ENCODE measurements at places on chromosomes 2 and 18. TPM values are rescaled to one million over a fixed set of nuclear protein-coding genes. Genes with fewer than 3 reads are reported as not detected.
A peak's percentile ranks its signal among the peaks of the same experiment; 100 is the strongest.

DNA sequence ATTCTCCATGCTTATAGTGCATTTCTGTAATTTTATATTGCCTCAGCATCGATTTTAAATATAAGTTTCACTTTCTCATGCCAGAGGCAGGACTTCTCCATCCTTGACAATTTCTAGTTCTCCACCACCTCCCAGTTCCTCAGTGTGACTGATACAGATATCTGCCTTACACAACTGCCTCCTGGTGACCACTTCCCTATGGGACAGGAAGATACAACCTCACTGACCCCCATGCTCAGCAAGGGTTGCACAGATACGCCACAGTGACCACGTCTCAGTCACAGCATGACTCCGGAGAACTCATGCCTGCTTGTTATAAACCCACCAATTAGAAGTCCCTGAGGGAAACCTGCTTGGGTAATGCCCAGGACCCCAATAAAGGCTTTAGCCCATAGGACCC lies 284.0 kb upstream of the MC4R start:
- DNase-seq, result no peak

DNA sequence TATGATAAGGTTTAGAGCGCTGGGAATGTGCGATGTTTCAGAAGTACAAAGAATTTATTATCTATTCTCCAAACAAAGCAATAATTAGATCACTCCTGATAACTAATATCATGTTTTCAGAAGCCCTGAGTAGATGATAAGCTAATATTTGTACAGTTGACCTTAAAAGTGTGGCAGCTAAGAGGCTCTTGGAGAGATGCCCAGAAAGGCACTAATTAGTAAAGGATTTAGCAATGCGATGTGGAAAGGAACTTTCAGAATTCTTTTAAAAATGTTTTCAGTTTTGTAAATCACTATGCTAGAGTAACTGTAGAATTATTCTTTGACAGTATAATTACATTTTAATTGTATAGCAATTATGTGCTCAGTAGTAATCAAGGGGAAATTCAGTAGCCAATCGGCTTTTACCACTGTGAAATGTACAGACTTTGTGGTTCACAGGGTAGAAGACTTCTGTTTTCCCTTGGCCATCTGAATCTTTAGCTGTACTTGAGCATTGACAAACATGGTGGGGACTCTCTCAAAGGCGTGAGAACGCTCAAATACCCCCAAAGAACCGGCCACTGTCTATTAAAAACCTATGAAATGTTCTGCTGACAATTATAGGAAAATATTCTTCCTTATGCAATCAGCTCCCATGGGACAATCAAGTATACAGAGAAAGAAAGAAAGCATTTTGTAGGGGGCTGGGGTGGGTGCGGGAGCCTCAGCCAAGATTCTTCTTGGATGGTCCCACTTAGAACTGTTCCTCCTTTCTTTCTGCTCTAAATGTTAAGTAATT lies 262.8 kb upstream of the AGAP1 start:
- DNase-seq, result no peak

GRCh38 chr2:235194836-235195235 lies 243.0 kb downstream of the SH3BP4 start:
- no peak for DNase-seq

Gene RND3
- 57.1 TPM for total RNA-seq

GRCh38 chr2:186544255-186544675 lies 45.6 kb upstream of the ITGAV start:
- DNase-seq, result no peak

Gene KCNG3
- total RNA-seq, result 2.5 TPM

DNA sequence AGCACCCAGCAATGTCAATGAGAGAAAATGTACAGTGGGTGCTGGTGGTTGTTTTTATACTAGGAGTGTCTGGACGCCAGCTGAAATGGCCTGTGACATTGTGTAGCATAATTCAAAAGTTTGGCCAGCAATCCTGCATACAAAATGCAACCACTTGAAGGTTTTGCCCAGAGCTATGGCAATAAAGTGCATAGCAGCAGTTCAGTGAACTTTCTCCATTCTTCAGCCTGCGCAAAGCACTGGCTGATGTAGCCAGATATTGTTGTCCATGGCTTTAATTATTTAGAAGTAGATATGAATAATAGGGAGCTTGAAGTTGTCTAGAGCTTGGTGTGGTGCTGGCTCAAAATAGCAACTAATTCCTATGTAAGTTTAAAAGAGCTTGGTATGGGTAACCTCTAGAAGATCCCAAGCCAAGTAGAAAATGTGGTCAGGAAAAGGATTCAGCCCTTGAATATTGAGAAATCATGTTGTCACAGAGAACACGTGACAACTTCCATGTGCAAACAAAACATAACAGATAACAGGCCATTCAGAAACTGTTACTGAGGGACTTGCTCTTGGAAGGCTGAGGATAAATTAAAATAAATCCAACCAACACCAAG lies 33.3 kb upstream of the PGAP1 start:
- no peak for DNase-seq

Gene THSD7B
- 0.05 TPM for total RNA-seq

- DNase-seq, result no peak
These were observed 97.6 kb upstream of the LMAN1 start for GRCh38 chr18:59456657-59457056.

GRCh38 chr2:7044253-7045250 lies 127.3 kb downstream of the RNF144A start:
- DNase-seq, result peak; percentile 70

DNA sequence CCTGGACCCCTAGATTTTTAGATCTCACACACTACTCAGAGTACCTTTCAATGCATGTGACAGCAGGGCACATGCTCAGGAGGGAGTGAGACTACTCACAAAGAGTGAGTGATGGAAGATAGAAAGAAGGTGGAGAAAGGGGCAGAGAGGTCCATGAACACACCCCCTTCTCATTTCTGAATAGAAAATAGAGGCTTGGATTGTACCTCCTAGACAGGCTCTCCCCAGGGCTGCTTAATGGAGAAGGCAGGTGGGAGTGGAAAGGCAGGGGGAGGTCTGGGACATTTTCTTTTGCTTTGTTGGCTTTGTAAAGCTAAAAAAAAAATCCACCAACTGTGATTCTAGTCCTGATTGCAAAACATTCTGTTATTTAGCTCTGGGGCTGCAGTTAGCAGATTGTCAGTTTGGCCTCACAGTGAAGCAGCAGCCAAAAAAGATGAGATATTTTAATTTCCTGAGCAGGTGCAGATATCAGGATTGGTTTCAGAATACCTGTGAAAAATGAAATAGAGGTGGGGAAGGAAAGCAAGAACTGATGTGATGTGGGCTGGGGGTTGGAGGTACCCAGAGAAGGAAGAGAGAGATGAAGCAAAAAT lies 119.3 kb upstream of the GYPC start:
- DNase-seq, result no peak

Gene DSG1
- not detected for total RNA-seq

GRCh38 chr2:62307469-62308389 lies 111.8 kb downstream of the B3GNT2 start:
- DNase-seq, result peak; percentile 78

DNA sequence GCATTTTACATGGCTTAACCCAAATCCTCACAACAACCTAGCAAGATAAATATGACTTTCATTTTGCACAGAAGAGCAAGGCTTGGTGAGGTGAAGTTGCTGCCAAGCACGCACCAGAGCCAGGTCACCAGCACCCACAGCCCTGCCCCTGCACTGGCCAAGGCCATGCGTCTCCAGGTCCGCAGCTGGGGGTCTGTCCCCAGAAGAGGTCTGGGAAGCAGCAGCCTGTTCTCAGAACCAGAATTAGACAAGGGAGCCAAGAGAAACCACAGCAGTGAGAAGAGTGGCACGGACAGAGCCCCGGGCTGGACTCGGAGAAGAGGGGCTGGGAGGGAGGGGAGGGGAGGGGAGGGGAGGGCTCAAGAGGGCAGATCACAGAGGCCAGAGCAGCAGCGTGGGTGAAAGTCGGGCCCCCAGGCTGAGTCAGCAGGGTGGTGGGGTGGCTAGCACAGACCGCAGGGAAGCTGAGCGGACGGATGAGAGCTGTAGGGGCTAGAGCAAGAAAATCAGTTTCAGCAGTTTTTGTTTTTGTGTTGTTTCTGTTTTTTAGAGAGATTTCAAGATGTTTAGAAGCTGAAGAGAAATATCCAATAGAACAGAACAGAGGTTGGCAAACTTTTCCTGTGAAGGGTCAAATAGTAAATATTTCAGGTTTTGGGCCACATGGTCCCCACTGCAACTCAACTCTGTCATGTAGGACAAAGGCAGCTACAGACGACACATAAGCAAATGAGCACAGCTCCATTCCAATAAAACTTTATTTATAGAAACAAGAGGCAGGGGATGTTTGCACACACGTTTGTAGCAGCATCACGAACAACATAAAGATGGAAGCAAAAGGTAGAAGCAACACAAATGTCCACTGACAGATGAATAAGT lies 7.4 kb upstream of the MTERF4 start:
- no peak for DNase-seq

DNA sequence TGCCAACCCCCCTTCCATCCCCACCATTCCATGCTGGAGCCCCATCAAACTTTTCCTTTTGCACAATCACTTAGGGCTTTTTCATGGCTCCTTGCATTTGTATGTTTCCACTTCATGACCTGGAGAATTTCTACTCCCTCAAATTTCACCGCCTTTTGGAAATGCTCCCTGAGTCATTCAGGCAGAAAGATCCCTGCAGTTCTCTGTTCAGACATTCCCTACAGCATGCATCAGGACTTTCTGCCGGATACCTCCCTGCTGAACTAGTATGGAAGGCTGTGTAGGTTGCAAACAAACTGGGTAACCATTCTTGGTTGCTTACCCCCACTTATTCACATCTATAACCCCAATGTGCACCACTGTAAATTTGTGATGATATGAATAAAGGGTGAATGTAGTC lies 389.6 kb upstream of the CELF4 start:
- no peak for DNase-seq

Gene TOGARAM2
- 0.59 TPM for total RNA-seq

- no peak for DNase-seq
These were observed 169.7 kb upstream of the NOSTRIN start for GRCh38 chr2:168632709-168633121.

Gene CDKL4
- not detected for total RNA-seq

Gene MOCOS
- 6.8 TPM for total RNA-seq

DNA sequence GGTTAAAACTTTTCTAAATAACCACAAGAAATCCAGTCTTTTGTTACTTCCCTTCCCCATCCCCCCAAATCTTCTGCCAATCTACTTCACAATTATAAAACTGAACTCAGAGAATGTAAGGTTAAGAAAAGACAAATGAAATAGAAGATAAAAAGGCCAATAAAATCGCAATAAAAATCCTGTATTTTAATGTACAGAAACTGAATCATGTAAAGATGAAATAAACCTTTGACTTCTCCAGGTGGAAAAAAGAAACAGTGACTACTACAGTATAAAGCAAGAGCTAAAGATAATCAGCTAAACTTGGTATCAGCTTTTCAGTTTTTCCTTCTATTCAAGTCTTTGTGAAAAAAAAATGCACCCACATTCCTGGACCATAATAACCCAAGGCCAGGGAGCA lies 1.7 kb downstream of the SYT4 start:
- DNase-seq, result no peak

- DNase-seq, result no peak
These were observed 155.5 kb downstream of the TMEM247 start for GRCh38 chr2:46634905-46635304.

DNA sequence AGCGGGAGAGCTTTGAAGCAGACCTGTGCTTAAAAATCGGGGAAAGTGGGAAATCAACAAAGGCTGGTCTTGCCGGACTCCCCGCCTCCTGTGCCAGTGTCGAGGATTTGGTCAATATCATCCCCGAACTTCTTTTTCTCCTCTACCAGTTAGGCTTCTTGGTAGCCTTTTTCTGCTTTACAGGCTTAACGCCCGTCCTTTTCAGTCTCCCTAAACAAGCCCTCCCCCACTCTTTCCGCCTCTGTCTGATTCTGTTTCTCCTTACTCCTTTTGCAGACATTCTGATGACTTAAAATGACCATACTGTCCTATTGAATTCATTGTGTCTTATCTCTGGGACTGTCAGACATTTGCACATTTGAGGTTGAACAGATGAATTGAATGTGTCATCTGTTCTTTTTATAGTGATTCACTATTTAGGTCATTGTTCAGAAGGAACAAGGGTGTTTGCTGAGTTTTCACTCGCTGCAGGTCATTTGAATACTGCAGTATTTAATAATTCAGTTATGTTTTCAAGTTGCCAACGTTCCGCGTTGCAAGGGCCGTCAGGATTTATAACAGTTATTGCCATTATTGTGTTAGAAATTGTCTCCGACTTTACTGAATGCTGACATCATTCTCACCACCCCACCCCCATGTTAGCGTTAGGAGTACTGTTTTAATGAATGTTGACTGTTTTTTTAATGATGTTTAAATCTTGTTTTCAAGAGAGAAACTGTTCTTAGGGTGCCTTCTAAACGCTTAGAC lies 1.1 kb downstream of the ITGAV start:
- peak; percentile 49 for DNase-seq

- DNase-seq, result no peak
These were observed 93.1 kb downstream of the ZNF236 start for GRCh38 chr18:76915456-76915855.

Gene UGT1A5
- total RNA-seq, result 2.4 TPM

Gene ALK
- 0.19 TPM for total RNA-seq

DNA sequence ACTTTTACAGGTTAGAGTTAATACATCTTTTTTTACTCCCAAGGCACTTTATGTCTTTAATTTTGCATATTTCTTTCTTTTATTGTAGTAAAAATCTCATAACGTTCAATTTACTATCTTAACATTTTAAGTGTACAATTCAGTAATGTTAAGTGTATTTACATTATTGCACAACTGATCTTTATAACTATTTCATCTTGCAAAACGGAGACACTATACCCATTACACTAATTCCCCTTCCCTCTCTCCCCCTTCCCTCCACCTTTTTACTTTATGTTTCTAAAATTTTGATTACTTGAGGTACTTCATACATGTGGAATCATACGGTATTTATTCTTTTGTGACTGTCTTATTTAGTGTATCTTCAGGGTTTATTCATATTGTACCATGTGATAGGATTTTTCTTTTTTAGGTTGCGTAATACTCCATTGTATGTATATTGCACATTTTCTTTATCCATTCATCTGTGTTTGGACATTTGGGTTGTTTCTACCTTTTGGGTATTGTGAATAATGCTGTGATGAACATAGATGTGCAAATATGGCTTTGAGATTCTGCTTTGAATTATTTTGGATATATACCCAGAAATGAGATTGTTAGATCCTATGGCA lies 75.0 kb downstream of the ACSL3 start:
- DNase-seq, result no peak

DNA sequence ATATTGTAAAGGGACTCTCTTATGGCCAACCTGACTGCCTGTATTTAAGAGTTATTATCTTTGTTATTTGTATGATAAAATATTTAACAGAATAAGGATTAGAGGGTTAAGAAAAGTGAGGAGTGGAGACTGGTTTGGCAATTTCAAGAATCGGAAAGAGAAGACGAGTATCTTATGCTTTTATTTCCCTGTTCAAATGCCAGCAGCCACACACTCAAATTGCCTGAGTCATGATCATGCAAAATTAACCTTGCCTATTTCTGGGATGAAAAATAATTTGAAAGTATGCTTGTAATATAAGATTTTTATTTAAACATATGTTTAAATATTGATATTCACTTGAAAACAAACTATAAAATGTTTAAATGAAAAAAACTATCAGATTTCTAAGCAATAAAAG lies 188.6 kb downstream of the CD226 start:
- DNase-seq, result no peak

Gene FAM161A
- 0.80 TPM for total RNA-seq

Gene IL37
- total RNA-seq, result not detected

GRCh38 chr2:234842753-234843152 lies 109.1 kb upstream of the SH3BP4 start:
- no peak for DNase-seq

Measured in colonic mucosa (tissue), 4 donors.